T-helper 17 cell (primary cell): ENCODE measurements at places on chromosomes 11 and 22. TPM values are rescaled to one million over a fixed set of nuclear protein-coding genes. Genes with fewer than 3 reads are reported as not detected.

C1QTNF5 gene
- not detected for total RNA-seq

- no peaks in the 10 kb centered on the region for H3K27me3 ChIP-seq
- no peak overlapping the region for H3K27ac ChIP-seq
- no peaks in the 10 kb centered on the region for H3K36me3 ChIP-seq
Measured at GRCh38 chr11:114880442-114880841, 202.1 kb downstream of the NXPE2 start.

DNA sequence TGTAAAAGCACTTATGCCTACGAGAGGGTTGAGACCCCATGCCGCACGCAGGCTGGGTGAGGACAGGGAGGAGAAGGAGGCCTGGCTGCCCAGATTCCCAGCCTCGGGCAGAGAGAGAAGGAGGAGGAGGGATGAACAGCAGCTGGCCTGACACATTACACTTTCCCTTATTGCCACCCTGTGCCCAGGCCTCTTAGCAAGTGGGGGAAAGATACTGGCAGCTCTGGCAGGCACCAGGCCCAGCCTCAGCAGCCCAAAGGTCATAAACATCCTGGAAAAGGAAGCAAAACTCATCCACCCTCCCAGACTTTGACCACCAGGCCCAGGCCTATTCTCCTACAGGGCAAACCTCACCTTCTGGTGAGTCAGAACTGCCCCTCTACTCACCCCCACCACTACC lies 4.7 kb downstream of the PLAAT3 start:
- no peaks in the 10 kb centered on the region for H3K36me3 ChIP-seq
- H3K4me3 ChIP-seq = no peak overlapping the region
- no peak for DNase-seq

- H3K36me3 ChIP-seq = no peaks in the 10 kb centered on the region
- peaks cover 20% of the 10 kb centered on the region for H3K27me3 ChIP-seq
- no peak for DNase-seq
- H3K4me3 ChIP-seq = no peak overlapping the region
- H3K4me1 ChIP-seq = no peaks in the 10 kb centered on the region
Measured at GRCh38 chr11:78825591-78826020, 250.9 kb upstream of the NARS2 start.

DNA sequence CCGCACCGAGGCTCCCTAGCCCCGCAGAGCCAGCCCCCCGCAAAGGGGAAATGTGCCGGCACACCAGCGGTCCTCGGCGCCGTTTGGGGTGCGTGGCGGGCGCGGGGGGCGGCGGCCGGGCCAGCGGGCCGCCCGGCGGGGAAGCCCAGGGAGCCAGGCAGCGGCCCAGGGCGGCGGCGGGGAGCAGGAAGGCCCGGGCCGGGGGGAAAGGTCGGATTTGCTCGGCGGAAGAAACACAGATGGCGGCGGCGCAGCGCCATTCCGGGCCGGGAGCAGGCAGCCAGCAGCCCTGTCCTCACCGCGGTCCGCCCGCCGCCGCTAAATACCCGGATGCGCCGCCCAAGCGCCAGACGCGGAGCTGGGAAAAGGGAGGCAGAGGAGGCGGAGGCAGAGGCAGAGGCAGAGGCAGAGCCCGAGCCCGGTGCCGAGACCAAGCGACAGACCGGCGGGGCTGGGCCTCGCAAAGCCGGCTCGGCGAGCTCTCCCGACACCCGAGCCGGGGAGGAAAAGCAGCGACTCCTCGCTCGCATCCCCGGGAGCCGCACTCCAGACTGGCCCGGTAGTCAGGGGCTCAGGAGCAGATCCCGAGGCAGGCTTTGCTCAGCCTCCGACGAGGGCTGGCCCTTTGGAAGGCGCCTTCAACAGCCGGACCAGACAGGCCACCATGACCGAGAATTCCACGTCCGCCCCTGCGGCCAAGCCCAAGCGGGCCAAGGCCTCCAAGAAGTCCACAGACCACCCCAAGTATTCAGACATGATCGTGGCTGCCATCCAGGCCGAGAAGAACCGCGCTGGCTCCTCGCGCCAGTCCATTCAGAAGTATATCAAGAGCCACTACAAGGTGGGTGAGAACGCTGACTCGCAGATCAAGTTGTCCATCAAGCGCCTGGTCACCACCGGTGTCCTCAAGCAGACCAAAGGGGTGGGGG lies 2.6 kb upstream of the GCAT start:
- H3K4me1 ChIP-seq = peaks cover 20% of the 10 kb centered on the region
- peak; percentile 40 for DNase-seq
- peak overlapping the region; percentile 71 for H3K27ac ChIP-seq
- peaks cover 16% of the 10 kb centered on the region for H3K27me3 ChIP-seq
- peak overlapping the region; percentile 89 for H3K4me3 ChIP-seq
